ENCODE measurements at places on chromosomes 4 and X.

- no peak for DNase-seq
Measured at GRCh38 chrX:147602176-147602696, 309.5 kb upstream of the FMR1 start.

GRCh38 chr4:80136270-80136669 lies 61.0 kb upstream of the PRDM8 start:
- DNase-seq, result no peak

DNA sequence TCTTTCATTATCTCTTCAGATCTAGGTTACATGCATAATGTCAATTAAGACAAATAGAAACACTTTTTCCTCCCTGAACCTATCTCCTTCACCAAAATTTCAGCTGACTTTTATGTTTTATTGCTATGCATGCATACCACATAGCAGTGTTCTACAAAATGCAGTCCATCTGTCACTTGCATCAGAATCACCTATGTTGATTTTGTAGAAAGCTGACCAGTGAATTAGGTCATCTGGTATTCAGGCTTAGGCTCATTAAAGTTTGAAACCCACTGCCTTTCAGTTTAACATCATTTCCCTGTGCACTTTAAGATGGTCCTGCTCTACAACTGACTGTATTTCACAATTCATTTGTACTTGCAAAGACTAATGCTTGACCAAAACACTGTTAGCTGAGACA lies 277.9 kb downstream of the CFAP299 start:
- no peak for DNase-seq

DNA sequence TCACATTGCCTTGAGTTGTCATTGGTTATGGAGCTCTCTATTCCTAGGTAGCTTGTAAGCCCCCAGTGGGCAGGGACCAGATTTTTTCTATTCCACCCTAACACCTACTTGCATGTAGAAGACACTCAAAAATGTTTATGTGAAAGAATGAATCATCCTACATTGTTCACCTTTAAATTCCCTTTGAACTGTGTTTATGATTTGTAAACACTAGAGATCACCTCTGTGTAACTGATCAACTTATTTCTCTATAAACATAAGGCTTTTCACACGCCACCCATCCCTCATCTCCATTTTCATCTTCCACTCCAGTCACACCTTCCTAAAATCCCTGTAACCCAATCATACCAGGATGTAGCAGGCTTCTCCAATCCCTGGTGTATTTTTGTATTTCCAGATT lies 142.6 kb upstream of the LEF1 start:
- no peak for DNase-seq

GRCh38 chrX:1591863-1592469 lies 562 bp downstream of the AKAP17A start:
- DNase-seq, result no peak

- no peak for DNase-seq
Measured at GRCh38 chrX:136708348-136708747, 60.4 kb downstream of the CD40LG start.

- DNase-seq, result no peak
Measured at GRCh38 chrX:19746919-19747651, 140.3 kb downstream of the SH3KBP1 start.

GRCh38 chrX:21181232-21181853 lies 192.9 kb upstream of the CNKSR2 start:
- no peak for DNase-seq

GRCh38 chrX:137565318-137565904 lies 516 bp upstream of the ZIC3 start:
- no peak for DNase-seq

All from substantia nigra (tissue), 51 donors.